ENCODE measurements at places on chromosomes 7 and 10.

- no peak for DNase-seq
Measured at GRCh38 chr10:44316187-44316921, 68.5 kb downstream of the CXCL12 start.

- no peak for DNase-seq
Measured at GRCh38 chr10:108060246-108060645, 895.7 kb upstream of the SORCS1 start.

GRCh38 chr10:76681153-76681552 lies 956.5 kb downstream of the KCNMA1 start:
- DNase-seq = no peak

DNA sequence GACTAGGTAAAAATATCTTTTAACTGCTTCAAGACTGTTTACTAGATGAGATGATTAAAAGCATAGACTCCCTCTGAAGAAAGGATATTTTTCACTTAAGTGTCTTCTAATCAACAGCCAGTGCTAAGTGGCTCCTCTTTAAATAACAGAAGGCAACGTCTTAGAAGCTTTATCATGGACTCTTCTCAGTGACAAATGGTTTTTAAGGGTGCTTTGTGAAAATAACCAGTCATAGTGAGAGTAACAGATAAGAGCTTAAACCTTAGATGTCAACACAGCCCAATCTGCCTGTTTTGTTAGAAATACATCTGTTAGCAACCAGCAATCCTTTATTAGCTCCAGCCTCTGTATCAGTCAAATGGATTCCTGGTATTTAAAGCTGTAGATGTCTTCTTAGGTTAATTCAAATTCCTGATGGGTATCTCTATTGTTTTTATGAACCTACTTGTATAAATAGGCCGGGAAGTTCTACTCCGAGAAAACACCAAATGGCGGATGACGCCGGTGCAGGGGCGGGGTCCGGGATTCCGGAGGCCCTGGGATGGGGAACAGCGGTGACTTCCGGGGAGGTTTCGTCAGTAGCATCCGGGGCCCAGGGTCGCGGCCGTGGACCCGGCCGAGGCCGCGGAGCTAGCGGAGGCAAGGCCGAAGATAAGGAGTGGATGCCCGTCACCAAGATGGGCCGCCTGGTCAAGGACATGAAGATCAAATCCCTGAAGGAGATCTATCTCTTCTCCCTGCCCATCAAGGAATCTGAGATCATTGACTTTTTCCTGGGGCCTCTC lies 285.4 kb downstream of the GPR37 start:
- DNase-seq = no peak

- no peak for DNase-seq
Measured at GRCh38 chr10:100186253-100187212, 704 bp upstream of the ERLIN1 start.

GRCh38 chr10:11685787-11686218 lies 56.4 kb upstream of the ECHDC3 start:
- no peak for DNase-seq

DNA sequence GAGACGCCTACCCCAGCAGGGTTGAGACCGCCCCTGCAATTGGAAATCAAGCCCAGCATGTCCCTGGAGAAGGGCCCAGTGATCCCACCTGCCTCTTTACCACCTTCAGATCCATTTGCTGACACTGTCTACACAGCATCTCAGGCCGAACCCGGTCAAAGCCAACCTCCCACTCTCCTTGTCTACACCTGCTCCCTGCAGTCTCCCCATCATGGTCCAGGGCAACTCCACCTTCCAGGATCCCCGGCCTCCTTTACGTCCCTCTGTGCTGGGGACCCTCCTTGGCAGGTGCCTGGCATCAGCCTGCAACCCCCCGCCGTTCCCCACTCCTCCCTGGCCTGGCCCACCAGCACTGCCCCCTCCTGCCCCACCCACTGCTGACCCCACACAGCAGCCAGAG lies 227.2 kb downstream of the PAXIP1 start:
- DNase-seq = no peak

GRCh38 chr7:139658296-139658695 lies 119.5 kb downstream of the HIPK2 start:
- DNase-seq = no peak

DNA sequence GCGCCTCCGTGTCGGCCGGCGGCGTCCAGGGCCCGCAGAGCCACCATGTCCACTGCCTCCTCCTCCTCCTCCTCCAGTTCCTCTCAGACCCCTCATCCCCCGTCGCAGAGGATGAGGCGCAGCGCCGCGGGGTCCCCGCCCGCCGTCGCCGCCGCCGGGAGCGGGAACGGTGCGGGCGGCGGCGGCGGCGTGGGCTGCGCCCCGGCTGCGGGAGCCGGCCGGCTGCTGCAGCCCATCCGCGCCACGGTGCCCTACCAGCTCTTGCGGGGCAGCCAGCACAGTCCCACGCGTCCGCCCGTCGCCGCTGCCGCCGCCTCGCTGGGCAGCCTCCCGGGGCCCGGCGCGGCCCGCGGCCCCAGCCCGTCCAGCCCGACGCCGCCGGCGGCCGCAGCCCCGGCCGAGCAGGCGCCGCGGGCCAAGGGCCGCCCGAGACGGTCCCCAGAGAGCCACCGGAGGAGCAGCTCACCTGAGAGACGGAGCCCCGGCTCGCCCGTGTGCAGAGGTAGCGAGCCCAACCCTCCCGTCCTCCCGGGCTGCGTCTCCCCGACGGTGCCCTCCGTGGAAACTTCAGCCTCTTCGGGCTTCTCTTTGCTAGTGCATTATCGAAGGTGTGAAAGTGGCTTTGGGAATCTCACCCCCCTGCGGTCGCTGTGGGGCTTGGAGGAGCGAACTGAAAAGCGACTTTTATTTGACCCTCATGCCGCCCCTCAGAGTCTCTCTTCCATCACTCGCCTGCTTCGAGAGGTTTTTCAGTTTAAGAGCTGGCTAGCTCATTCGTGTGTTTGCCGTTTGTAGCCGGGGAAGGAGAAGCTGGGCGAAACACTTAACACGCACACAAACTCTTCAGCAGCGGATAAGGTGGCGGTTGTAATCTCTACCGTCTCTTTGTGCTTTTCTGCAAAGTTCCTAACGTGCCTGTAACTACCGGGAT lies 975 bp downstream of the GLCCI1 start:
- DNase-seq = peak; percentile 20

DNA sequence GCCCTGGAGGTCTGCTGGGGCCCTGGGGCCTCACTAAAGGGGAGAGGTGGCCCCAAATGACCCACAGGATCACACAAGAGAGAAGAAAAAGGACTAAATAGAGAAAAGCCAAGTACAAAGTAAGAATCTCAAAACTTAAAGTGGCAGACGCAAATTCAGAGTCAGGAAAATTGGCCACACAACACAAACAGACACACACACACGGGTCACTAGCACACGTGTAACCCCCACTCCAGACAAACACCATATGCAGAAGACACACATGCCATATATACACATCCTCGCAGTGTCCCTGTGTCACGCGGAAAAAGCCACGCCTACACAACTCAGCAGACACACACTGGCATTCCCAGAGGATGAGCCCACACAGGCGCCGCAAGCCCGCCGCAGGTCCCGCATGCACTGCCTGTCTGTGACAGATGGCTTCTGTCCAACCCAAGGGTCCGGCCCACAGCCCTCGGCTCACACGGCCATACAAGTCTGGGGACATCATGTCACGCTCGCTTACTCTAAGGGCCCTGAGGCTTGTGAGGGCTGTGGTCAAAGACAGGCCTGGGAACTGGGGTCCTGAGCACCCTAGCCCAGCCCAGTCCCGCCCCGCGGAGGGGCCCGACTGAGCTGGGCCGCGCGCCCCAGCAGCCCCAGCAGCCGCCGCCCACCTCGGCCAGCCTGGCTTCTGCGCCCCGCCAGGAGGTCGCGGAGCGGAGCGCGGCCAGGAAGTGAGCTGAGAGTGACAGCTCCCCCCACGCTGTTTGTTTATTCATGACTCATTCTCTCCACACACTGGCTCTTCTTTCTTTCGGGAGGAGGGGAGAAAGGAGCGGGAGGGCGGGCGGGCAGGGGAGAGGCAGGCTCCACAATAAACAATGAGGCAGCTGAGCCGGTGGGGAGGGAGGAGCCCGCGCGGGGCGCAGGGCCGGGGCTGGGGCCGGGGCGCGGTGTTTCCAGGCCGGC lies 95.5 kb upstream of the ZMIZ1 start:
- DNase-seq = peak; percentile 81
